ENCODE measurements at places on chromosomes 1 and 21.

GRCh38 chr1:79599257-79599656 lies 592.7 kb upstream of the ADGRL4 start:
- no peak for DNase-seq

DNA sequence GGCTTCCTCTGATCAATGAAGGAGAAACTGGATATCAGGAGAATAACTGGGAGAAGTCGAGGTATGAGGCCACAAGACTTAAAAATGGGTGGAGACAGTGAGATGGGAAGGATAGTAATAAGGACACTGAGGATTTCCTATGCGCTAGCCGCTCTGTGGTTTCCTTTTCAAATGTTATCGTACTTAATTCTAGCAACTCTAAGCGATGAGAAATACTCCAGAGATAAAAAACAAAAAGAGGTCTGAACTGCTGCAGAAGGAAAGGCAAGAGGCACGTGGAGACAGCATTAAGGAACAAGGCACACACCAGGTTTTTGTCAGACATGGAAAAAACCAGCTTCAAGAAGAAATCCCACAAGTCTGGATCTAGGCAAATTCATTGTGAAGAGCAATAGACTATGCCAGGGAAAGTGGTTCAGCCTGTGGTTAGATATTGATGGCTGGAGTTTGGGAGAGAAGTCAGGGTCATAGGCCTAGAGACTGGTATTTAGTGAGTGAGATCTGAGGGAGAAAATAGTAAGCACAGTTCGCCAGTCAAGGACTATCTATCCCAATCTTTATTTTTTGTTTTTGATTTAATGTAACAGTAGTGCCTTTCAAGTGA lies 5.3 kb downstream of the CLCA2 start:
- no peak for DNase-seq

DNA sequence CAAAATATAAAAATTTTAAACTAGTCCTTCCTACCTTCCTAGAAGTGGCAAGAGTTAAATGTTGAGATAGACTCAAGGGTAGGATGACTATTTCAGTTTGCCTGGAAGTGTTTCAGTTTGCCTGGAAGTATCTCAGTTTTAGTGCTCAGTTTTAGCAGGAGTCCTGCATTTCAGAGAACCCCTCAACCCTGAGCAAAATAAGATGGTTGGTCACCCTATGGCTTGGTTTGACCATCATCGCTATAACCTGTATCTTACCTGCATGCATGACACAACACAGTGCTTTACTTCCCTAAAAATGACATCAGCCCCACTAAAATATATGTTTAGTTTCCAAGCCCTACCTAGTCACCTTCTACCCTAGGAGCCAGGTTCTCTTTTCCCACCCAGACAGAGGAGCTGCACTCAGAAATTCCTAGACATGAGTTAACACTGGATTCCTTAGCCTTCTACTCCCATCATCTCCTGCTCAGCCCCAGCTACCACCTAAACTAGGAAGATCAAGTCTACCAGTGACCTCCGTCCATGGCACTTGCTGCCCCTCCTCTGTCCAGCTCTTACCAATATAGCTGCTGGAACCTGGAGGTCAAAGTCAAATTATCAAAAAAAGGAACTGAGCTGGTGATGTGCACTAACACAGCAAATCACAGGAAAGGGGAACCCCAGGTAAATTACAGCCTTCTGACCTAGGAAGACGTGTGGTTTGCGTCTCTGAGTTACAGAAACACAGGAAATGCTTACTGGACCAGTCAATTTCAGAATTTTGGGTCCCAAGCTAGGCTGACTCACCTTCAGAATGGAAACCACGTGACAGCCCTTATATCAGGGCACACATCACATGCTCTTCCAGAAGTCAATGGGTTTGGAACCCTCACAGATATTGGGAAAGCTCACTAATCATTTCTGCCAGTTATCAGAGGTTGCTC lies 2.2 kb upstream of the G0S2 start:
- DNase-seq = no peak

- no peak for DNase-seq
Observed at GRCh38 chr1:202107321-202107761, 15.4 kb upstream of the GPR37L1 start.

GRCh38 chr1:28538286-28538685 lies 14.6 kb upstream of the TRNAU1AP start:
- DNase-seq = no peak

GRCh38 chr1:31498376-31499040 lies 77.8 kb upstream of the TINAGL1 start:
- no peak for DNase-seq

- DNase-seq = peak; percentile 53
Observed at GRCh38 chr1:16324456-16324890, 27.8 kb downstream of the FBXO42 start.

- no peak for DNase-seq
Observed at GRCh38 chr1:176765608-176766007, 302.6 kb downstream of the PAPPA2 start.

GRCh38 chr1:54981466-54981865 lies 1.0 kb downstream of the TMEM61 start:
- no peak for DNase-seq

GRCh38 chr1:212235857-212236256 lies 49.4 kb upstream of the PPP2R5A start:
- no peak for DNase-seq

- DNase-seq = peak; percentile 60
Observed at GRCh38 chr1:94255476-94255875, 18.1 kb upstream of the ARHGAP29 start.

DNA sequence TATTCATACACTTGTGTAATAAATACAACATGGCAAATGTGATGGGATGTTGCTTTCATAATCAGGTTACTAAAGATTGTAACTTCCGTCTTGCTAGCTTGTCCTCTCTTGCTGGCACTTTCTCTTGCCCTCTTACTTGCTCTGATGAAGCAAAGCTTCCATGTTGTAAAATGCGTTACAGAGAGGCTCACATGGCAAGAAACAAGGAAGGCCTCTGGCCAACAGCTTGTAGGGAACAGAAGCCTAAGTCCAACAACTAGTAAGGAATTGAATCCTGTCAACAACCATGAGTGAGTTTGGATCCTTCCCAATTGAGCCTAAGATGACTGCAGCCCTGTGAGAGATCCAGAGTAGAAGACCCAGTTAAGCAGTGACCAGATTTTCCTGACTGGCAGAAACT lies 15.4 kb downstream of the TMED5 start:
- no peak for DNase-seq

DNA sequence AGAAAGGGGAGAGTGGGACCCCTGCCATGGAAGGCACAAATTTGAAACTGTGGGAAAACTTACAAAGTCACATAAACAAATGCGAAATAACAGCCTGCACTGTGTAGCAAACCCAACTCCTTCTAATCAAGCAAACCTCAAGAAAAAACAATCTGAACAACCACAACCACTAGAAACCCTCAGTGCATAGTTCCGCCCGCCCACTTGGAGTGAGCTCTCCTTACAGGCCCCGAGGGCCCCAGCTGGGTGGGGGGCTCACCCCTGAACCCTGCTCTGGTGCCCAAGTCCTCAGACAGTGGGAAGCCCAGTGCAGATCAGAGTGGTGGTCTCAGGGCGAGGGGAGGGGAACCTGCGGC lies 931 bp upstream of the MXRA8 start:
- no peak for DNase-seq

Measured in endothelial cell of umbilical vein (primary cell).